ENCODE measurements at places on chromosomes 5 and 9. TPM values are rescaled to one million over a fixed set of nuclear protein-coding genes. Genes with fewer than 3 reads are reported as not detected.

The PCDHB11 gene
- total RNA-seq, result 2.0 TPM

DNA sequence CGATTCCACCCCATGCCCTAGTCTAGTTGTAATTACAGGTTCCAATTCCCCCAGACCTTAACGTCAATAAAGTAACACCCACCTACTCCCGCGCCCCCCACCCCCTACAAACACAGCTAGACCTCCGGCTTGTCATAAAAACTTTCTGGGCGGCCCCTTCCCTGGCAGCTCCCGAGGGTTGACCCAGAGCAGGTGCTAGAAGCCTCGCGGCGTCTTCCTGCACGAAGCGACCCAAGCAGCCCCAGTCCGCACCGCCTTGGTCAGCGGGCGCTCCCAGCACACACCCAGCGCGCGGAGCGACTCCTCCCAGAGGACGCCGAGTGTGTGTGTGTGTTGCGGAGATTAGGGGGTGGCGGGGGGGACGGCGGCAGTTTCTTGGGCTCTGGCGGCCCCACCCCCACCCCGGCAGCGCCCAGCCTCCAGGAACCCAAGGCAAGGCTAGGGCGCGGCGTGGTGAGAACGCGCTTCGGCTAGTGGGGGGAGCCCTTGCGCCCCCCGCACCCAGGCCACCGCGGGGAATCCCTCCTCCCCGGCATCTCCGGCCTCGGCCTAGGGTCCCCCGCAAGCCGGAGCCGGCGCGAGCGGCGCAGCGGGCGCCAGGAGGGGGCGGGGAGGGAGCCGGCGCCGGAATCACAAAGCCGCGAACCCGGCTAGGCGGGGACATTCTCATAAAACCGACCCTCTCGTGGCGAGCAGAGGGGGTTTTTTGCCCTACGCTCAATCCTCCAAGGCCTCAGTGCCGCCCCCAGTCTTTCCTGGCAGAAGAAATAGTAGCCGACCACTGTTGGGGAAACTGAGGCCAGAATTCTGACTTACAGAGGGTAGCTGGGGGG lies 2.2 kb downstream of the PCDH1 start:
- DNase-seq, result peak; percentile 65

GRCh38 chr9:34545497-34545896 lies 22.7 kb upstream of the ENHO start:
- no peak for DNase-seq

- peak; percentile 48 for DNase-seq
Measured at GRCh38 chr9:131733541-131734061, 6.3 kb downstream of the RAPGEF1 start.
